ENCODE measurements at places on chromosomes 4 and X. TPM values are rescaled to one million over a fixed set of nuclear protein-coding genes. Genes with fewer than 3 reads are reported as not detected.

GRCh38 chr4:82559735-82560120, 2.1 kb downstream of the TMEM150C start:
- H3K36me3 ChIP-seq = no peaks in the 10 kb centered on the region
- peaks cover 7% of the 10 kb centered on the region for H3K4me1 ChIP-seq
- H3K4me3 ChIP-seq = no peak overlapping the region
- no peaks in the 10 kb centered on the region for H3K27me3 ChIP-seq
- no peak for DNase-seq

DNA sequence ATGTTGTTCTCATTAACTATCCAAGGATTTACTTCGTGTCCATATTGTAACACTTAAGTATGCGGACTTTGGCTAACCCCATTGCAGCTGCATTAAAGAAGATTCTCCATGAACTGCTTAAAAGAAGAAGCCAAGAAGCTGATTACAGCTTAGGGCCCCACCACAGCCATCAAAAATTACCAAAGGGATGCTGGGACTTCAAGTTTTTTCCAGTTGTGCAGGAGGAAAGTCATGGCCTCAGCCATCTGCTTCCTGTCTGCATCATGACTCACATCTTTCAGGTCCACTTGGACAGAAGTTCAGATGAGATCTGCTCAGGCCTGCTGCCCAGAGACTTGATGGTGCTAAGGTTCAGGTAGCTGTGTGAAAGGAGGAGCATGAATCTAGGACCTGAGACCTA, 38.8 kb upstream of the CAPN6 start:
- no peaks in the 10 kb centered on the region for H3K27me3 ChIP-seq
- DNase-seq = no peak

DNA sequence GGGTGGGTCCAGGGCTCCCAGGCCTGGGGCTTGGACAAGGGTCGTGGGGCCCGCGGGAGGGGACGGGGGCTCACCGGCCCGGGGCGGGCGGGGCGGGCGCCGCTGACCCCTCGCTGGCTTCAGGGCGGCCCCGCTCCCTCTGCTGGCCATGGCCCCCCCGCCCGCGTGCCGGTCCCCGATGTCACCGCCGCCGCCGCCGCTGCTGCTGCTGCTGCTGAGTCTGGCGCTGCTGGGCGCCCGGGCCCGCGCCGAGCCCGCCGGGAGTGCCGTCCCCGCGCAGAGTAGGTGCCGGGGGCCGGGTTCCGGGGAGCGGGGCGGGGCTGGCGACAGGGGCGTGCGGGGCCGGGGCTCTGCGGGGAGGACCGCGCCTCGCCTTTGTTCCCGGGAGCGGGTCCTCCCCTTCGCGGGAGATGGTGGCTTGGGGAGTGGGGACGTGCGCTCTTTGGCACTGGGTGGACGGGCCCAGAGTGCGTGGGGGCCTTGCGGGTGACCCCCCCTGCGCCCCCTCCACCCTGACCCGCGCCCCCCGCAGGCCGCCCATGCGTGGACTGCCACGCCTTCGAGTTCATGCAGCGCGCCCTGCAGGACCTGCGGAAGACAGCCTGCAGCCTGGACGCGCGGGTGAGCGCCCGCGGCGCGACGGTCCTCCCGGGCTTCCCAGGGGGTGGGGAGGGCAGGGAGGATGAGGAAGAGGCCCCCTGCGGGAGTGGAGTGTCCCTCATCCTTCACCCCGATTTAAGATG, 16.8 kb upstream of the NAT8L start:
- no peaks in the 10 kb centered on the region for H3K36me3 ChIP-seq
- peak overlapping the region; percentile 71 for H3K4me3 ChIP-seq
- peaks cover 25% of the 10 kb centered on the region for H3K4me1 ChIP-seq
- H3K27ac ChIP-seq = no peak overlapping the region
- peaks cover 83% of the 10 kb centered on the region for H3K27me3 ChIP-seq

- no peaks in the 10 kb centered on the region for H3K36me3 ChIP-seq
- no peak overlapping the region for H3K4me3 ChIP-seq
- no peaks in the 10 kb centered on the region for H3K27me3 ChIP-seq
- DNase-seq = no peak
Observed at GRCh38 chr4:159496248-159496647, 393.4 kb downstream of the RAPGEF2 start.

DNA sequence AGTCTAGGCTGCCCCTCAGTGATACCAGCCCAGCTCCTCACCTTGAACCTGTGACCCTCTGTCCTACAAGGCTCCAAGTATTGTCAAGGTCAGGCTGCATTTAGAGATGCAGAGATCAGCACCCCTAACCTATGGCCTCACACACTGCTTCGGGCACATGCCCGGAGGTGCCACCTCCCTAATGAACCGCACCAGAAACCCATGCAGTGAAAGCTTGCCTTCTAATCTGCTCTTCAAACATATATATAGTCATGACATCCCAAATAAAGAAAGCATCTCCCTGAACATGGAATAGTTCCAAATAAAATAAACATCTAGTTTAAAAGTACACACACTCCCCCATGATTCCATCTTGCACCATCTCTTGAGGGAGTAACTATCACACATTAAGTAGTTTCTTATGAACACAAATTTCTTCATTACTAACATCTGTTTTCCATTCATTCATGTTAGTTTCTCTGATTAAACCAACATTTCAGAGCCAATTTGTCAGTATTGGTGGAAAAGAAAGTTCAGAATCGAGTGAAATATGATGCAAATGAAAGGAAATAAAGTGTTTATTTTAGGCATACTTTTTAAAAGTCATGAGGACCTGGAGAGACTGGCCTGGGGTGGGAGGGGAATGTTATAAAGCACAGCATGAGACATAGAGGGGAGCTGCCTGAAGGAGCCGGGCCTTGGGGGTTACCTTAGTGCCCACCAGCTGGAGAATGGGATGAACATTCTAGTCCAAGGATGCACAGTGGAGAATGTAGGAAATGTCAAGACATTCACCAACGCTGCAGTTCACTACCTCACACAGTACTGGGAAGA, 19.2 kb downstream of the CC2D2A start:
- H3K4me1 ChIP-seq = no peaks in the 10 kb centered on the region
- H3K36me3 ChIP-seq = peaks cover 57% of the 10 kb centered on the region
- no peak for DNase-seq
- no peak overlapping the region for H3K27ac ChIP-seq

- H3K27me3 ChIP-seq = no peaks in the 10 kb centered on the region
- no peaks in the 10 kb centered on the region for H3K4me1 ChIP-seq
- H3K27ac ChIP-seq = peak overlapping the region; percentile 84
- H3K36me3 ChIP-seq = no peaks in the 10 kb centered on the region
Observed at GRCh38 chrX:56233682-56234081, 1.5 kb downstream of the KLF8 start.

Gene CSAG2
- not detected for total RNA-seq

Gene ARHGAP24
- total RNA-seq = 40.4 TPM

- H3K27me3 ChIP-seq = no peaks in the 10 kb centered on the region
- H3K27ac ChIP-seq = no peak overlapping the region
- no peaks in the 10 kb centered on the region for H3K4me1 ChIP-seq
- no peak overlapping the region for H3K4me3 ChIP-seq
Observed at GRCh38 chrX:130623518-130623917, 221.7 kb downstream of the RBMX2 start.

GRCh38 chrX:110006821-110007375, 4.0 kb downstream of the TMEM164 start:
- no peak overlapping the region for H3K27ac ChIP-seq
- no peaks in the 10 kb centered on the region for H3K36me3 ChIP-seq
- H3K27me3 ChIP-seq = no peaks in the 10 kb centered on the region

DNA sequence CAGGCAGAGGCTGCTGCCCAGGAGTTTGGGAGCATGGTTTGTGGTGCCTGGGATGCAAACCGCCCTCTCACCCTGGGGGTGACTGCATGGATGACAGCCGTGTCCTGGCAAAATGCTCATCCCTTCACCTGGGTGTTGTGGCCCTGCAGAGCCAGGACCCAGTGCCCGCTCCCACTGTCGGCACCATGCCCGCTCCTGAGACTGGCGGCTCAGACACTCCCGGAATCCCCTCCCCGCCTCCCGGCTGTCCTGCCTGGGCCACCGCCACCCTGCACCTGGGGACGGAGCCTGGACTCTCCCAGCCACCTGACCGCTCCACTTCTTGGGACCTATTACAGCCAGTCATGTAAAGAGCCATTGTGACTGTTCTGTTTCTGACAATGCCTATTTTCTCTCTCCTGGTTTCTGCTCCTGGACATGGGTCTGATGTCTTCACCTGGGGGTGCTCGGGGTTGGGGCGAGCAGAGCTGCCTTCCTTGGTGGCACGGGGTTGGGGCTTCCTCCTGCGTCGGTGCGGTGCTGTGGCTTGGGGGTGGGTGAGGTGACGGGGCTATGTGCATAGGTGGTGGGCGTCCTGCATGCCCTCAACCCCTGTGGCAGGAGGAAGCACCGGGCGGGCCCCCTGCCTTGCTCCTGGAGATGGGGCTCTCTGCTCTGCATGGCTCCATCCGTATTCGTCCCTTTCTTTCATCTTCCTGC, 30.9 kb downstream of the LRPAP1 start:
- H3K4me3 ChIP-seq = no peak overlapping the region
- H3K27me3 ChIP-seq = peaks cover 8% of the 10 kb centered on the region
- no peak for DNase-seq

GRCh38 chr4:120870279-120870673, 52.2 kb downstream of the PRDM5 start:
- no peak overlapping the region for H3K27ac ChIP-seq
- no peaks in the 10 kb centered on the region for H3K36me3 ChIP-seq
- DNase-seq = no peak
- H3K27me3 ChIP-seq = no peaks in the 10 kb centered on the region
- H3K4me3 ChIP-seq = no peak overlapping the region
- H3K4me1 ChIP-seq = peaks cover 7% of the 10 kb centered on the region

- DNase-seq = no peak
- H3K4me3 ChIP-seq = no peak overlapping the region
- H3K27ac ChIP-seq = no peak overlapping the region
- H3K27me3 ChIP-seq = no peaks in the 10 kb centered on the region
- H3K36me3 ChIP-seq = no peaks in the 10 kb centered on the region
Observed at GRCh38 chr4:129581305-129581704, 485.4 kb downstream of the C4orf33 start.

DNA sequence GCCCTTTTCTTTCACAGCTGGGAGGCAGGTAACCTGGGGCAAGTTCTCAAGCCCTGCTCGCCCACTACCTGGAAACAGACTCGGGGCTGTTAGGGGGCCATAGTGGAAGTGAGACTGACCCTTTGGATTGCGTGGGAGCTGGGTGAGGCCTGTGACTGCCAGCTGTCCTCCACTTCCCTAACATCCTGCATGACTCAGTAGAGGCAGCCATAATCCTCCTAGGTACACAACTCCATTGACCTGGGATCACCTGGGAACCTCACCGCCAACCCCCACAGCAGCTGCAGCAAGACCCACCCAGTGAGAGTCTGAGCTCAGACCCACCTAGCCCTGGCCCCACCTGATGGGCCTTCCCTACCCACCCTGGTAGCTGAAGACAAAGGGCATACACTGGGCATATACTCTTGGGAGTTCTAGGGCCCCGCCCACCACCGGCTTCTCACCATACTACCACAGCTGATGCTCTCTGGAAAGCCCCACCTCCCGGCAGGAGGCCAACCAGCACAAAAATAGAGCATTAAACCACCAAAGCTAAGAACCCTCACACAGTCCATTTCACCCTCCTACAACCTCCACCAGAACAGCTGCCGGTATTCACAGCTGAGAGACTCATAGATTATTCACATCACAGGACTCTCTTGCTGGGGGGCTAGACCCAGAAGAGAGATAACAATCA, 61.1 kb upstream of the DCTD start:
- H3K4me3 ChIP-seq = no peak overlapping the region
- DNase-seq = no peak
- no peaks in the 10 kb centered on the region for H3K36me3 ChIP-seq
- no peaks in the 10 kb centered on the region for H3K27me3 ChIP-seq
- no peaks in the 10 kb centered on the region for H3K4me1 ChIP-seq
- no peak overlapping the region for H3K27ac ChIP-seq

DNA sequence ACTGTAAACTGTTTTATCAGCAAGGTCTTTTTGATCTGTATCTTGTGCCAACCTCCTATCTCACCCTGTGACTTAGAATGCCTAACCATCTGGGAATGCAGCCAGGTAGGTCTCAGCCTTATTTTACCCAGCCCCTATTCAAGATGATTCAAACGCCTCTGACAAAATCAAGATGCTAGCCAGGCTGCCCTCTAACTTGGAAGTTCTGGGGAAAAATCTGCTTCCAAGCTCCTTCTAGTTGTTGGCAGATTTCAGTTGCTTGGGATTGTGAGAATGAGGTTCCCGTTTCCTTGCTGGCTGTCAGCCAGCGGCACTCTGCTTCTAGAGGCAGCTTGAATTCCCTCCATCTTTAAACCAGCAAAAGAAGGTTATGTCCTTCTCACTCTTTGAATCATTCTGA, 34.7 kb downstream of the LUZP4 start:
- H3K36me3 ChIP-seq = no peaks in the 10 kb centered on the region
- H3K4me1 ChIP-seq = no peaks in the 10 kb centered on the region
- H3K27ac ChIP-seq = no peak overlapping the region
- no peak for DNase-seq
- H3K27me3 ChIP-seq = no peaks in the 10 kb centered on the region
- H3K4me3 ChIP-seq = no peak overlapping the region

DNA sequence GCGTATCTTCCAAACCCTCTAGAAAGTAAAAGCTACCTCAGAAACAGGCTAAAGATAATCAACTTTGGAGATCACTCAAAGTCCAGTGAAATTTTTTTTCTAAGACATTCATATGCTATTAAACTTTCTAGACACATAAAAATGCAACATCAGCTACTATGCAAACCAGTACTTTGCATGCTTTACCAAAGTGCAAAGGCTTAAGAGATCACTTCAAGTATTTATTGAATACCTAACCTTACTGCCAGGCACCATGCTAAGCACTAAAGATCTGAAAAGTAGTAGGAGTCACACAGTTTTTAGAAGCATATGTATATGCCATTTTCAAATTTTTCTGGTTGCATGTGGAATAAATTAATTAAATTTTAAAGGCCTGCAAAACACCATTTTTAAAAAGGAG, 115.8 kb downstream of the THOC2 start:
- peaks cover 3% of the 10 kb centered on the region for H3K36me3 ChIP-seq
- no peak overlapping the region for H3K27ac ChIP-seq
- H3K27me3 ChIP-seq = no peaks in the 10 kb centered on the region
- no peaks in the 10 kb centered on the region for H3K4me1 ChIP-seq
- no peak for DNase-seq
- no peak overlapping the region for H3K4me3 ChIP-seq

Gene ADGRG4
- total RNA-seq = not detected

Gene CLDN22
- not detected for total RNA-seq

Gene YIPF6
- 36.1 TPM for total RNA-seq

GRCh38 chrX:73916931-73917667, 354.1 kb downstream of the CHIC1 start:
- no peak overlapping the region for H3K4me3 ChIP-seq
- no peaks in the 10 kb centered on the region for H3K4me1 ChIP-seq
- no peaks in the 10 kb centered on the region for H3K27me3 ChIP-seq
- DNase-seq = no peak
- H3K36me3 ChIP-seq = no peaks in the 10 kb centered on the region

- H3K4me3 ChIP-seq = no peak overlapping the region
- H3K36me3 ChIP-seq = no peaks in the 10 kb centered on the region
- DNase-seq = no peak
- peaks cover 4% of the 10 kb centered on the region for H3K27me3 ChIP-seq
- no peak overlapping the region for H3K27ac ChIP-seq
- H3K4me1 ChIP-seq = no peaks in the 10 kb centered on the region
Observed at GRCh38 chr4:181643466-181643865, 599.7 kb upstream of the TENM3 start.

- no peak overlapping the region for H3K27ac ChIP-seq
- peaks cover 43% of the 10 kb centered on the region for H3K4me1 ChIP-seq
- no peaks in the 10 kb centered on the region for H3K36me3 ChIP-seq
- no peaks in the 10 kb centered on the region for H3K27me3 ChIP-seq
- DNase-seq = no peak
Observed at GRCh38 chr4:168720396-168720900, 223.6 kb downstream of the PALLD start.

Gene GPAT3
- total RNA-seq = 17.2 TPM

Measured in sigmoid colon (tissue), 7 donors.